Activated naive CD4-positive, alpha-beta T cell treated with anti-CD3 and anti-CD28 coated beads for 36 hours (primary cell): ENCODE measurements at places on chromosomes 7 and 10.

DNA sequence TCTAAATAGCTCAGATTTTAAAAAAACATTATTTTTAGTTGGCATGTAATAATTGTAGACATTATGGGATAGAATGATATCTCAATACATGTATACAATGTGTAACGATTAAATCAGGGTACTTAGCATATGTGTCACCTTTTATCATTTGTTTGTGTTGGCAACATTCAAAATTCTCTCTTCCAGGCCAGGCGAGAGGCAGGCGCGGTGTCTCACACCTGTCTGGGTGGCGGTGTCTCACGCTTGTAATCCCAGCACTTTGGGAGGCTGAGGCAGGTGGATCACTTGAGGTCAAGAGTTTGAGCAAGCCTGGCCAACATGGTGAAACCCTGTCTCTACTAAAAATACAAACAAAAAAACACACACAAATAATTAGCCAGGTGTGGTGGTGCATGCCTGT is 151.7 kb downstream of the RTKN2 start:
- DNase-seq = no peak

GRCh38 chr10:93591065-93591808 is 9.8 kb downstream of the RBP4 start:
- DNase-seq = no peak

DNA sequence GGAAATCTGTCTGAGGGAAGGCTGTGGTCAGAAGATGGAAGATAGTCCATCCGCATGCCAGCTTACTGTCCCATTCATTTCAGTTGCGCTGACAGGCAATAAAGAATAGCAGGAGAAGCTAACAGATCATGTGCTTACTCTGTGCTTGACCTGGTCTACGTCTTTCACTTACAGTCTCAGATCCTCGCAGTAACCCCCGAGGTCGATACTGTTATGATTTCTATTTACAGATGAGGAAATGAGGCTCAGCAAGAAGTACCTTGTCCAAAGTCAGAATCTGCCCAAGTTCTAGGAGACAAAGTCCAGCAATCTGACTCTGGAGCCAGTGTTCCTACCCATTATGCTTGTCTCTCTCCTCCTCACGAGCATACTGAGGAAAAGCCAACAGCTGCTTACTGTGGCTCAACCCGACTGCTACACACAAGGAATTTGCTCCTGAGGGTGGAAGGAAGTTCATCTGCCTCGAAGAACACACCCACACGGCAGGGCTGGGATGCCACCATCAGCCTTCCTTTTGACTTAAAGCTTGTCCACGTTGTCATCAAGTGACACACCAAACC is 74.2 kb downstream of the MINPP1 start:
- DNase-seq = no peak

DNA sequence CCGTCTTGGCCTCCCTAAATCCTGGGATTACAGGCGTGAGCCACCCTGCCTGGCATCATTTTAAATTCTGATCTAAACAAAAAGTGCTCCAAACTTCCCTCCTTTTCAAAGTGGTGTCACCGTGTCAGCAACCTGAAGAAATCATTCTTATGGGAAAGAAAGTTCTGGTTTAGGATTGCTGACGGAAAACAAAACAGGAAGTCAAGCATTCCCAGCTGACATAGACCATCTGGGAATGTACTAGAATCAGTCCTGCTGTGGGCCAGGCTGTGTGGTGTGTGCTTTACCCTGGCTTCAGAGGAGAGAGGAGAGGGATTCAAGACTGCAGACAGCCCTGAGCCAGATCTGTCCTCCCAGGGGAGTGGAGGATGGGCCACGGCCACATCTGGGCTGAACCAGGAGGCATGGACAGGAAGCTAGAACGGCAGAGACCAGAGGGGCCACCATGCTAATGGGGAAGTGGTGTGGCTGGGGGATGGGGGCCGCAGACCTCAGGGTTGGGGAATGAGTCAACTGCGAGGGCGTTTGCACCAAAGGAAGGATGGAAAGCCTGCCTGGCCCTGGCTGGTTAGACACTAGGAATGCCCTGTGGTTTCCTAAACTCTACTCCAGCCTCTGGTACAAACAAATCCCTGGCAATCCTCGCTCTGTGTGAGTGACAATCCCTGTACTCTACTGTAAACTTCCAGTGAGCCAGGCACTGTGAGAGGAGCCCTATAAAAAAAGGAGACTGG is 16.7 kb upstream of the CLIP2 start:
- DNase-seq = no peak

- DNase-seq = no peak
Measured at GRCh38 chr7:148935451-148935850, 51.4 kb upstream of the EZH2 start.

DNA sequence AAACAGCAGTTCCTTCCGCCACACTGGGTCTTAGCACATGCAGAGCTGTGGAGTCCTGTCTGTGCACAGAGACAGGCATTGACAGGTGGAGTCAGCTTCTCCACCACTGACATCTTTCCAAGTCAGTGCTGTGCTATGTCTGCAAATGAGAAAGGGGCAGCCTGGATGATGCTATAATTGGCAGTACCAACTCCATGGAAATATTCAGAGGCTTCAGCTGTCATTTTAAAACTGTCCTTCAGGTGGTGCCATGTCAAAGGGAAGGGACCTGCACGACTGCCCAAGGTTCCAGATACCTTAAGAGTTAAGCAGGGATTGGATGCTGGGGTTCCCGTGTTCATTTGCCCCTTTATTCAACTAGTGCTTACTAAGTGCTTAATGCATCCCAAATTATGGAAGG is 258.0 kb upstream of the PRKCQ start:
- DNase-seq = peak; percentile 18

- DNase-seq = no peak
Measured at GRCh38 chr10:15324611-15325010, 46.5 kb downstream of the FAM171A1 start.
